ENCODE measurements at places on chromosomes 11 and 22. TPM values are rescaled to one million over a fixed set of nuclear protein-coding genes. Genes with fewer than 3 reads are reported as not detected.
A peak's percentile ranks its signal among the peaks of the same experiment; 100 is the strongest.

Gene C11orf16
- total RNA-seq, result not detected

Gene P2RX6
- total RNA-seq, result 1.5 TPM

Gene PPME1
- 65.1 TPM for total RNA-seq

Gene MS4A3
- not detected for total RNA-seq

Gene TMEM132A
- total RNA-seq, result 664 TPM

Gene C11orf86
- not detected for total RNA-seq

Gene C11orf65
- 0.54 TPM for total RNA-seq

Gene ASCL2
- not detected for total RNA-seq

Gene NRIP3
- total RNA-seq, result 2.7 TPM

DNA sequence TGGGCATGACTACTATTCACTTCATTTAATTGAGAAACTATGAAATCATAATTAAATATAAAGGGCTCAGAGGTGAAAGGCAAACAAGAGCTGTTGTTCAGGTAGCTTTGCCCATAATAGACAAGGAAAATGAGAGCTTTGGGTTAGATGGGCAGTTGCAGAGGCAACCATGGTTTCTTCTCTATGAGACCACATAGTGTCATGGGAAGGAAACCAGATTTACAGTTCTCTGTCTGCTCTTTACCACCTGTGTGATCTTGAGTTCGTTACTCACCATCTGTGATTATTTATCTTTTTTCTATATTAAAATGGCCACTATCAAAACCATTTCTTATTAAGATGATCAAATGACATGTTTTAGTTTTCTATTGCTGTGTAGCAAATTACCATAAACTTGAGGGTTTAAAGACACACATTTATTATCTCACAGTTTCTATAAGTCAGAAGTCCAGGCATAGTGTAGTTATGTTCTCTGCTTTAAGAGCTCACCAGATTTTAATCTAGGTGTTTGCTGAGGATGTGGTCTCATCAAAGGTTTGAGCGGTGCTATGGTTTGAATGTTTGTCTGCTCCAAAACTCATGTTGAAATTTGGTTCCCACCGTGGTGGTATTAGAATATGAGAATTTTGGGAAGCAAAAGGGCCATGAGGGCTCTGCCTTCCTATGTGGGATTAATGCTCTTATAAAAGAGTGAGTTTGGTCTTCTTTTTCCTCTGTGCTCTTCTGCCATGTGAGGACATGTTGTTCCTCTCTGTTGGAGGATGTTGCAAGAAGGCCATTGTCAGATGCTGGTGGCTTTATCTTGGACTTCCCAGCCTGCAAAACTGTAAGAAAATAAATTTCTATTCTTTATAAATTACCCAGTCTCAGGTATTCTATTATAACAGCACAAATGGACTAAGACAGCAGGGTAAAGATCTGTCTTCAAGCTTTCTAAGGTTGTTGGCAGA, 38.2 kb downstream of the OR2AG2 start:
- DNase-seq, result no peak

GRCh38 chr22:41048791-41049717, 43.3 kb upstream of the EP300 start:
- peak; percentile 72 for DNase-seq

DNA sequence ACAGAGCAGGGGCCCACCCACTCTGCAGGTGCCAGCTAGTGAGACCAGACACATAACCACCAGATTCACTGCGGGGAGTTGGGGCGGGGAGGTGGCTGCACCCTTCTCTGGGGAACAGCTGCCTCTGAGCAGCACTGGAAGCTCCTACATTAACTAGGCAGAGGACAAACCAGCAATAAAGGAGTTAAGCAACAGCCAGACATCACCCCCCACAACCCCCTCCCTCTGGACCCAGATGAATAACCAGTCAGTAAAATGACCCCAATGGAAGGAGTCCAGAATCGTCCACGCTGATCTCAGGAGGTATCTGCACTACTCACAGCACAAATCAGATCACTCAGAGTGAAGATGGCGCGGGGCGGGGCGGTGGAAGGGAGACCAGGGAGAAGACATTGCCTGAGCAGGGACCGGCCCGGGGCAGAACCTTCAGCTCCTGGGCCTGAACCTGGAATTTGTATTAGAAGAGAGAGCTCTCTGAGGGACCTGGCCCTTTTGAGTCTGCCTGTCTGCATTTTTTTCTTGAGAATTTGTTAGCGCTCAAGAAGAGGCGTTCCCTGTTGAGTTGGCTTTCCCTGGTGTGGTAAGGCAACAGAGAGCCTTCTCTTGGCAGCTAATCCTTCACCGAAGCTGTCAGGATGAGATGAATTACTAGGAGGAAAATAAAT, 125.5 kb upstream of the NCAM1 start:
- DNase-seq, result no peak

DNA sequence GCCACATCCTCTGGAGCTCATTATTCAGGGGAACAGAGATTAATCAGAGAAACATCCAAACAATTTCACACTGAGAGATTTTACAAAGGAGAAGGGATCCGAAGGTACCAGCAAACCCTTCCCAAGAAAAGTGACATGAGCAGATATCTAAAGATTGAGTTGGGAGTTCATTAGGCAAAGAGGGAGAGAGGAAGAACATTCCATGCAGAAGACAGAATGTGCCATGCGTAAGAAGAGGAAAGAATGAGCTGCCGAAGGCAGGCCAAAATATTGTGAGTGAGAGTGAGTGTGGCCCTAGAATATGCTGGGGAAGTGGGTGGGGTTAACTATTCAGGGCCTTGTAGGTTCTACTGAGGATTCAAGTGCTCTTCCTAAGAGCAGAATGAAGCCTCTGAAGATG, 50.0 kb upstream of the LYVE1 start:
- no peak for DNase-seq

GRCh38 chr11:69440876-69441275, 40.6 kb upstream of the LINC01488 start:
- no peak for DNase-seq

- DNase-seq, result no peak
Observed at GRCh38 chr22:50025993-50026392, 13.4 kb upstream of the IL17REL start.

GRCh38 chr11:24478718-24479117, 18.1 kb upstream of the LUZP2 start:
- no peak for DNase-seq

- DNase-seq, result peak; percentile 18
Observed at GRCh38 chr11:122020902-122021301, 95.1 kb downstream of the BLID start.

DNA sequence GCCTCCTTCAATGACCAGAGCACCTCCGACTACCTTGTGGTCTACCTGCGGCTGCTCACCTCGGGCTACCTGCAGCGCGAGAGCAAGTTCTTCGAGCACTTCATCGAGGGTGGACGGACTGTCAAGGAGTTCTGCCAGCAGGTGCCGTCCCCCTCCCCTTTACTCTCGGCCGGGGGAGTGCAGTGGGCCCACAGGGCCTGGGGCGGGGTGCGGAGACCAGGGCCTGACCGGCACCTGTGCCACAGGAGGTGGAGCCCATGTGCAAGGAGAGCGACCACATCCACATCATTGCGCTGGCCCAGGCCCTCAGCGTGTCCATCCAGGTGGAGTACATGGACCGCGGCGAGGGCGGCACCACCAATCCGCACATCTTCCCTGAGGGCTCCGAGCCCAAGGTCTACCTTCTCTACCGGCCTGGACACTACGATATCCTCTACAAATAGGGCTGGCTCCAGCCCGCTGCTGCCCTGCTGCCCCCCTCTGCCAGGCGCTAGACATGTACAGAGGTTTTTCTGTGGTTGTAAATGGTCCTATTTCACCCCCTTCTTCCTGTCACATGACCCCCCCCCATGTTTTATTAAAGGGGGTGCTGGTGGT, 11.0 kb downstream of the OTUB1 start:
- DNase-seq, result no peak

- DNase-seq, result no peak
Observed at GRCh38 chr11:87892291-87892690, 283.0 kb downstream of the RAB38 start.

- no peak for DNase-seq
Observed at GRCh38 chr11:17575431-17576425, 28.7 kb downstream of the OTOG start.

DNA sequence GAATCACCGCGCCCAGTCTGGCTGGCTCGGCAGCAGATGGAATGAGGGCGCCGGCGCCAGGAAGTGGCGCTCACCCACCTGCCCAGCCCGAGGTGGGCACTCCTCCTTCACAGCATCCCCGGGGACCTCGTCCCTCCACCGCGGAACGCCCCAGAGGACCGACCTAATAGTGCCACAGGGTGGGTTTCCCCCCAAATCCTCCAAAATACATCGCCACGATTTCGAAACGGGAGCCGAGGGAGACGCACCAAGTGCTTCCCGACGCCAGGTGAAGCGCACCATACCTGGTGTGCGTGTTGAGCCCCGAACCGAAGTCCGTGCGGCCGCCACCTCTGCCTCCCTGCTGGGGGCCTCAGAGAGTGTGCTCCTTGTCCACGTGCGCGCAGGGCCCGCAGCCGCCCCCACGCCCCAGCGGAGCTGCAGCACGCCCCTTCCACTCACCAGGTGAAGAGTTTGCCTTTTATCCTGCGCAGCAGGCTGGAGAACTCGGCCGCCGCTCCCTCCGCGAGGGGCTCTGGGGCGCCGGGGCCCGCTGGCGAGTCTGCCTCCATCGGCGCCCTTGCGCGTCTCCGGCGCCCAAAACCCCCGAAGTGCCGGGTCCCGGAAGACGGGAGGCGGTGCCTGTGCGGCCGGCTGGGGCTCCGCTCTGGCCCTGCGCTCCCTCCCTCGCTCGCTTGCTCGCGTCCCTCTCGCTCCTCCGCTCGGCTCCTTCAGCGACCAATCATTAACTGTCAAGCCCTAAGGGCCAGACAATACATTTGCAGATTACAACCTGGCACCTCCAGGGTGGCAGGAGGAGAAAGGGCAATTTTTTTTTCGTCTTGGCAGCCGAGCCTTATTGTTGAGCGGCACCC, at the start of gene SLC35F2:
Gene SLC35F2 (minus strand): TSS at position 571 of the 854 bp plus-strand sequence. CDS start 20 bp downstream, at position 551.
- DNase-seq, result peak; percentile 74

- no peak for DNase-seq
Observed at GRCh38 chr22:48746789-48747425, 1080.8 kb downstream of the BRD1 start.

DNA sequence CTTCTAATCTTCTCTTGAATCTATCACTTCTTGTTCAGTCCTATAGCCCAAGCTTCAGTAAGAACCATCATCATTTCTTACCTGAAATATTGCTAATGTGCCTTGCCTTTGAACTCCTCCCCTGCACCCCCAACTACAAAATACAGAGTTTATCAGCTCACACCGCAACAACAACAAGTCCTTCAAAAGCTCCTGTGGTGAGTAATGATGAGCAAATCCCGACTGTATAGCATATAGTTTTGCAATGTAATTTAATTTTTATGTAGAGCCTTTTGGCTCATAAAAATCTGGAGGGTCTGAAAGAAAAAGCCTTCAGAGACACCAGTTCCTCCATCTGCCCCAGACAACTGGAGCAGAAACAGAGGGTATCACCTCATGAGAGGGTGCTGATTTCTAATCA, 124.7 kb downstream of the ARHGAP32 start:
- no peak for DNase-seq

DNA sequence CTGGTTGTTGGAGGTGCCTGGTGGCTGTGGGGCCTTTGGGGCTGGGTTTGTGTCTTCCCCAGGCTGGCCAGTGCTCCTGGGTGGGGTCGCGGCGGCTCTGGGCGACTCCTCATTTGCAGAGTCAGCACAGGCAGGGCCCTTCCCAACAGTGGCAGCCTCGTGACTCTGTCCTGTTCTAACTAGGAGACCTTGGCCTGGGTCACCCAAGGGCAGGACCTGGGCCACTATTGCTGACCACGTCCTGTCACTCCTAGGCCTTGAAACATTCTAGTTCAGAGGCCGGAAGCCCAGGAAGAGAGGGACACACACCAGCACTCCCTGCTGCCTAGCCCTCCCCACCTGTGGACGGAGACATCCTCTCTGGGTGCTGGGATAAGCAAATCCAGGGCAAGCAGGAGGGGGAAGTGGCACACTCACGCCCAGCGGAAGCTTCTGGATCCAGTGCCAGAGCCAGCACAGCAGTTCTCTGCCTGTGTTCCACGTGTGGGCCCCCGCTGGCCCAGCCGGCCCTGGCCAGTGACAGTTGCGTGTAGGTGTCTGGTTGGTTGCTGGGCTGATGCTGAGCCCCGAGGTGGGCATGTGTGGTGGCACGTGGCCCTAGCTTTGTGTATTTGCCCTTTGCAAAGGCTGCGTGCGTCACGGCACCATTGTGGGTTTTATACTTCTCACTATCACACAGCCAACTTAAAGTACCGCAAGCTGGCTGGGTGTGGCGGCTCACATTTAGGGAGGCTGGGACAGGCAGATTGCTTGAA, 4.3 kb upstream of the CHID1 start:
- no peak for DNase-seq

- DNase-seq, result no peak
Observed at GRCh38 chr11:107675902-107676301, 36.0 kb downstream of the SLN start.

All from glutamatergic neuron (in vitro differentiated cells).